Panc1 (cell line): ENCODE measurements at places on chromosomes 3 and 15. TPM values are rescaled to one million over a fixed set of nuclear protein-coding genes. Genes with fewer than 3 reads are reported as not detected.

CYP8B1 gene
- total RNA-seq = 0.08 TPM

RNF123 gene
- total RNA-seq = 23.1 TPM

SLCO2A1 gene
- 0.62 TPM for total RNA-seq

MCF2L2 gene
- total RNA-seq = 1.0 TPM

LRCH3 gene
- total RNA-seq = 75.8 TPM

GRCh38 chr15:88497109-88497765 is 29.7 kb downstream of the MRPS11 start:
- no peak overlapping the region for H3K27ac ChIP-seq
- DNase-seq = no peak
- no peak overlapping the region for H3K4me3 ChIP-seq
- H3K36me3 ChIP-seq = no peaks in the 10 kb centered on the region
- H3K27me3 ChIP-seq = no peaks in the 10 kb centered on the region

DNA sequence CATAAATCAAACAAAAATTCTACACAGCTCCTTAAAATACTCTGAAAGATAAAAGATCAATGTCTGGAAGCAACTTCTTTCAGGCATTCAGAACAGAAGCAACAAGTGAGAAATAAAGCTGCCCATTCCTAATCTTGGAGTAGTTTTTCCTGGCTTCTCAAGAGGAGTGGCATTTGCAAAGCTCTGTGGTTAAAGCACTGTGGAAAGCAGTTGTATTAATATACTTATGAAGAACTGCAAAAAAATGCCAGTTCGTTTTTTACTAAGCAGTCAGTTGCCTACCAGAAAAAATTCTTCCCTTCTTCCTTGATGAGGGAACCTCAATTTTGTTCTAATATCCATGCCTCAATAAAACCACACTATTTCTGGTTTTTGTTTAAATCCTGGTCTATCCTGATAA is 197.8 kb downstream of the TNIK start:
- DNase-seq = no peak
- H3K4me1 ChIP-seq = no peaks in the 10 kb centered on the region
- no peak overlapping the region for H3K27ac ChIP-seq
- H3K36me3 ChIP-seq = no peaks in the 10 kb centered on the region
- H3K27me3 ChIP-seq = peaks cover 8% of the 10 kb centered on the region

- no peaks in the 10 kb centered on the region for H3K36me3 ChIP-seq
- H3K4me3 ChIP-seq = no peak overlapping the region
- H3K27me3 ChIP-seq = no peaks in the 10 kb centered on the region
- H3K27ac ChIP-seq = no peak overlapping the region
Observed at GRCh38 chr3:70182166-70182565, 130.3 kb downstream of the MDFIC2 start.

DNA sequence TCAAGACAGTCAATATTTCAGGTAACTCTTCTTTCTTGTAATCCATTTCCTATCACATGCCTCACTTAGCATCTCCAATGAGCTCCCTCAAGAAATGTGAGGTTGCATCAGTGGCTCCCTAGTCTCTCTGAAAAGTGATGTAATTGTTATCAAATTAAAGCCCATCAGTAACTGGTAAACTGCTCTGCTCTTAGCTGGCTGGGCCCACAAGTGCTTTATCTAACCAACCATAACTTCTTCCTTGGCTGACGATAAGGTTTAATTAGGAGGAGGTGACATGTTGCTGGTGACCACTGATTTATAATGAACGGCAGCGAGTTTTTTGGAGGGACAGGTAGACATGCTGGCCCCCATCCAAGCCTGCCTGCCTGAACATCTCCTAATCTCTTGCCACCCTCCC is 79.6 kb downstream of the RTP4 start:
- no peak for DNase-seq
- H3K4me3 ChIP-seq = no peak overlapping the region
- H3K4me1 ChIP-seq = no peaks in the 10 kb centered on the region
- no peaks in the 10 kb centered on the region for H3K36me3 ChIP-seq
- no peaks in the 10 kb centered on the region for H3K27me3 ChIP-seq
- no peak overlapping the region for H3K27ac ChIP-seq

- H3K36me3 ChIP-seq = no peaks in the 10 kb centered on the region
- peaks cover 2% of the 10 kb centered on the region; the same call in 1 of the 2 replicates for H3K27me3 ChIP-seq
- no peak overlapping the region for H3K27ac ChIP-seq
- DNase-seq = no peak
- no peaks in the 10 kb centered on the region for H3K4me1 ChIP-seq
Observed at GRCh38 chr3:9198261-9198660, 51.2 kb downstream of the SRGAP3 start.

DNA sequence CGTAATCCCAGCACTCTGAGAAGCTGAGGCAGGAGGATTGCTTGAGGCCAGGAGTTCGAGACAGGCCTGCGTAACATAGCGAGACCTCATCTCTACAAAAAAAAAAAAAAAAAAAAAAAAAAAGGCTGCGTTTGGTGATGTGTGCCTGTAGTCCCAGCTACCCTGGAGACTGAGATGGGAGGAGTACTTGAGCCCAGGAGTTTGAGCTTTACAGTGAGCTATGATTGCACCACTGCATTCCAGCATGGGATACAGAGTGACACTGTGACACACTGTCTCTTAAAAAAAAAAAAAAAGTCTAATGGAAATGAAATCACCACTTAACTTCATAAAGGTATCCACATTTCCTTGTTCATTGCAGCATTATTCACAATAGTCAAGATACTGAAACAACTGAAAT is 65.5 kb downstream of the THBS1 start:
- no peaks in the 10 kb centered on the region for H3K27me3 ChIP-seq
- no peak overlapping the region for H3K27ac ChIP-seq
- no peak overlapping the region for H3K4me3 ChIP-seq
- H3K36me3 ChIP-seq = no peaks in the 10 kb centered on the region
- H3K4me1 ChIP-seq = no peaks in the 10 kb centered on the region

GRCh38 chr3:107942244-107942643 is 148.6 kb downstream of the CD47 start:
- H3K4me3 ChIP-seq = no peak overlapping the region
- no peaks in the 10 kb centered on the region for H3K4me1 ChIP-seq
- no peaks in the 10 kb centered on the region for H3K36me3 ChIP-seq
- H3K27me3 ChIP-seq = no peaks in the 10 kb centered on the region
- no peak overlapping the region for H3K27ac ChIP-seq
- no peak for DNase-seq

DNA sequence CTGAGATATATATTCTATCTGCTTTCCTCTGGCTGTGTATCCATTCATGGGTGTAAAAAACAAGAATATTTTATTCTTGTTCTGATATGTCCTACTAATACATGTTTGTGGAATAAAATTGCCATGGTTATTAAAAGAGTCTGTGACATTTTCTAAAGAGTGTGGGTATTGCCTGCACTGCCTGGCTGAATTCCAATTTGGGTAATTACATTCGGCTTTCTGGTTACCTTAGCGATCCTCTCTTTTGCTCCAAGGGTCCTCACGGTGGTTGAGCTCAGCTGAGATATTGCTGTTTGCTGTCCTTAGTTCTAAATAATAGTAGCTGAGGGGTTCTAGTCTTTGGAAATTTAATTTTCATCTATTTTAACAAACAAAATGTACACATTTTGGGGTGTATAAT is 301.4 kb upstream of the DNAJC19 start:
- H3K4me3 ChIP-seq = no peak overlapping the region
- H3K4me1 ChIP-seq = no peaks in the 10 kb centered on the region
- DNase-seq = no peak
- no peaks in the 10 kb centered on the region for H3K36me3 ChIP-seq
- H3K27ac ChIP-seq = no peak overlapping the region

- no peak for DNase-seq
- H3K36me3 ChIP-seq = no peaks in the 10 kb centered on the region
- H3K4me1 ChIP-seq = peaks cover 37% of the 10 kb centered on the region
- H3K27me3 ChIP-seq = no peaks in the 10 kb centered on the region
Observed at GRCh38 chr3:190094160-190094718, 26.5 kb downstream of the P3H2 start.

DNA sequence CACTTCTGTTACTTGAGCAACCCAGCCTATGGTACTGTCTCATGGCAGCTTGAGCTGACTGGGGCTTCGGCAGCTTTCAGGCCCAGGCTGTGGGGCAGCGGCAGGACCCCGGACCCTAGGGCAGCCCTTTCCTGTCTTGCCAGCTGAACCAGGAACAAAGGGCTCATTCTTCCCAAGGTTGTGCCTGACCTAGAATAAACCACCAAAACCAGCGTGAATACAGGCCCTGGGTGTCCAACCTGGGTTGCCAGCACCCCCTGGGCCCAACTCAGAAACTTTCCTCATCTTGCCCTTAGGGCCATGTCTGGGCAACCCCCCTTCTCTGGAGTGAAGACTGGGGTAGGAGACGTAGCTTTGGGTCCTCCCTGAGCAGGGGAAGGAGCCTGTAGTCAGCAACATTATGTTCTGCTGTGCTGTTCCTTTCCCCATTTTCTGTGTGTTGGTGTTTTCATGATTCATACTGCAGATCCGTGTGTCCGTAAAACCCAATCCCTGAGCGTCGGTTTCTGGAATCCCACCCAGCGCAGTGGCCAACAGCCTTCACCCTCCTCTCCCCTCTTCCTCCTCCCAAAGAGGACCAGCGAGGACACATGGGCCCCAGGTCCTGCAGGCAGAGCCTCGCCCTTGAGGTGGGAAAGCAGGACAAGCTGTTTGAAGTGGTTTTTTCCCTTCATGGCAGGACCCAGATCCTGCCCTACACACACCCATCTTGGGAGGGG is 33.5 kb downstream of the TKT start:
- no peaks in the 10 kb centered on the region for H3K4me1 ChIP-seq
- no peak for DNase-seq
- peaks cover 8% of the 10 kb centered on the region for H3K36me3 ChIP-seq
- H3K4me3 ChIP-seq = no peak overlapping the region

GRCh38 chr3:69378112-69378802 is 7.6 kb downstream of the FRMD4B start:
- no peak for DNase-seq
- H3K27ac ChIP-seq = no peak overlapping the region

- H3K27me3 ChIP-seq = no peaks in the 10 kb centered on the region
- no peak for DNase-seq
Observed at GRCh38 chr3:111080413-111080812, 8.8 kb downstream of the NECTIN3 start.

GRCh38 chr3:167728176-167728575 is 6.5 kb downstream of the PDCD10 start:
- no peak overlapping the region for H3K27ac ChIP-seq
- H3K27me3 ChIP-seq = no peaks in the 10 kb centered on the region
- DNase-seq = no peak
- H3K36me3 ChIP-seq = no peaks in the 10 kb centered on the region; the same call in 1 of the 2 replicates
- H3K4me1 ChIP-seq = peaks cover 35% of the 10 kb centered on the region
